ENCODE measurements at places on chromosomes 3 and 15. TPM values are rescaled to one million over a fixed set of nuclear protein-coding genes. Genes with fewer than 3 reads are reported as not detected.

Gene DPH3
- total RNA-seq = 16.5 TPM

Gene NGLY1
- total RNA-seq = 23.1 TPM

Gene KBTBD13
- total RNA-seq = not detected

Gene ITIH1
- not detected for total RNA-seq

Gene SLC28A1
- not detected for total RNA-seq

Gene LDHAL6B
- not detected for total RNA-seq

Gene SCN10A
- not detected for total RNA-seq

Gene SYNPR
- total RNA-seq = not detected

Gene CACNA1D
- under 0.01 TPM for total RNA-seq

Gene ZNF662
- total RNA-seq = 2.2 TPM

Gene LSAMP
- under 0.01 TPM for total RNA-seq

Gene ERICH6
- total RNA-seq = under 0.01 TPM

Gene EFHB
- 1.4 TPM for total RNA-seq

Gene APOD
- total RNA-seq = 204 TPM

Gene EIF4G1
- 293 TPM for total RNA-seq
